B cell (primary cell): ENCODE measurements at places on chromosomes 13 and 19.

DNA sequence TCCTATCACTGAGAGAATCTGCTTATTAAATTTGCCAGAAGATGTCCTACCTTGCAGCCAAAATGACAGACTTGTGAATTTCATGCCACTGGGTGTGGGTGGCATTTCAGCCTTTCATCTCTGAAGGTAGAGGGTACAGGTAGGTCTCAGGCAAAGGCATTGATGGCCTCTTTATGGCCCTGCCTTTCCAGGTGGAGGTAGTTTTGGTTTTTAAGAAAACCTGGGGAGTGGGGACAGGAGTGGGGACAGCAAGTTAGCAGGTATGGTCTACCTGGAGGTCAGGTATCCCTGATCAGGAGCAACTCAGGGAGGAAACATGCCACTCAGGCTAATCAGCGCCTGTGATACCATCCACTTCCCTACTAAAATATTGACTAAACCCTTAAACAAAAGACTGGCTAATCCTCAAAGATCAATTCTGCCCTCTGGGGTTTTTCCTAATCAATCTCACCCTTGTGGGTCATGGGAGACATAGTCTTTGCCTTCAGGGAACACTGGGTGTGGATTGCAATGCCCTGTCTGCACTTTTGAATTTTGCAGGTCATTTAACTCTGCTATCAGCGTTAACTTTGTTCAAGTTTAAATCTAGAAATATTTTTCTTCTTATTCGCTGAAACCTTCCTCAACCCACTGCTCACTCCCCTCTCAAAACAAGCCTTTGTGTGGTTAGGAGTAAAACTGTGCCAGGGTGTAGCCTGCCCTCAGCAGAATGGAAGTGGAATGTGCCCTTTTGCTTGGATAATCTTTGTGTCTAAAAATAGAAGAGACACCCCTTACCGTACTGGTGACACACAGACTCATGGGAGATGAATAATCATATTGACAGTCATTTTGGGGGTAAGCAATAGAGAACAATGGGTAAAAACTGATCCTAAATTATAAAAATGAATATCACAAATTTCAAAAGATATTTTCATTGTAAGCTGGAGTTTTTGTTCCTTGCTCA, 233.7 kb downstream of the COG6 start:
- DNase-seq = no peak

GRCh38 chr13:48923376-48923775, 52.3 kb upstream of the FNDC3A start:
- DNase-seq = no peak

GRCh38 chr19:46321653-46322052, 24.8 kb downstream of the HIF3A start:
- no peak for DNase-seq

GRCh38 chr19:51094696-51095279, 12.1 kb upstream of the KLK14 start:
- peak; percentile 53 for DNase-seq

DNA sequence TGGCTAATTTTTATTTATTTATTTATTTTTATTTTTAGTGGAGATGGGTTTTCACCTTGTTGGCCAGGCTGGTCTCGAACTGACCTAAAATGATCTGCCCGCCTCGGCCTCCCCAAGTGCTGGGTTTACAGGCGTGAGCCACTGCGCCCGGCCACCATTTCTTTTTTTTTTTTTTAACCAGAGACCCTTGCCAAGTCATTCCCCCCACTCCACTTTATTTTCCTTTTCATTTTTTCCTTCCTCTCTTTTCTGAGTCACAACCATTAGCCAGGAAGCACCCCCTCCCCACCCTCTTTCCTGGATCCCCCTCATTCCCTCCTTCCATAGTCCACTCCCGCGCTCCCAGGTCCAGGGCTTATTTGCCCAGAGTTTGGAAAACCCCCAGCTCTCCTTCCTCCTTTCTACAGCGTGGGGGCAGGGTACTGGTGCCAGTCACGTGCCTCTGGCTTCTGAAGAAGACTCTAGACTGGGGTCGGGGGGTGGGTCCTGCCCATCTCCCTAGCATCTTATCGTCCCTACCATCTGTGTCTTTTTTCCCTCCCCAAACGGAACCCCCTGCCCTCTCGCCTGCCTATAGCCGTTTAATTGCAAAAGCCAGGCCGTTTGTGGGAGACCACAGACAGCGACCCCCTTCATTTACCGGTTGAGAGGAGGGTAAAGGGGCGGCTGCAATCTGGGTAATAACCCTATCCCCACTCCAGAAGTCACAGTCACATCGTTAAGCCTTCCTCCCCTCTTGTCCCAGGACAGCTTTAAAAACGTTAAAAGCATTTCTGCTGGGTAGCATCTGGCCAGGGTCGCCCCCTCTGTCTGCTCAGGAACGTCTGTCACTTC, 1.1 kb upstream of the CALR start:
- peak; percentile 67 for DNase-seq

GRCh38 chr19:54390942-54391577, 24.2 kb upstream of the TTYH1 start:
- peak; percentile 85 for DNase-seq

DNA sequence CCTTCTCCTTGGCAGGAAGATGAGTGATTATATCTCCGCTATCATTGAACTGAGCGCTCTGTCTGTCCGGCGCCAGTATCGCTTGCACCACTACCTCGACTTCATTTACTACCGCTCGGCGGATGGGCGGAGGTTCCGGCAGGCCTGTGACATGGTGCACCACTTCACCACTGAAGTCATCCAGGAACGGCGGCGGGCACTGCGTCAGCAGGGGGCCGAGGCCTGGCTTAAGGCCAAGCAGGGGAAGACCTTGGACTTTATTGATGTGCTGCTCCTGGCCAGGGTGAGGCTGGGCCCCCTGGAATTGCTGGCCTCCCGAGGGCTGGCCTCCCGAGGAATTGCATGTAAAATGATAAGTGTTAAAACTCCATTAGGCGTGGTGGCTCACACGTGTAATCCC, 32.1 kb downstream of the CYP4F22 start:
- no peak for DNase-seq

DNA sequence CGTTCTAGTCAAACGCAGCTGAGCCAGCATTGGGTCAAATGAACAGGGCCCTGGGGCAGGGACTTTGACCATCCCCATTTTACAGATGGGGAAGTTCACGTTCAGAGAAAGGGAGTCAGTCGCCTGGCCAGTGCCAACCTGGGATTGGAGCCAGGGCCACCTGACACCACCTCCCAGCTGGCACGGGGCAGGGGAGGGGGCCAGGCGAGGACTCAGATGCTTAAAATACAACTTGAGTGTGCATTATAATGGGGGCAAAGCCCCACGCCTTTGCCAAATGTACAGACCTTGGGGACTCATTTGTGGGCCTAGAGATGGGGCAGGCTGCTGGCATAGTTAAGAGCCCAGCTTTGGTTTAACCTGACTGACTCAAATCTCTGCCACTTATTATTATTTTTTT, 14.6 kb downstream of the PRR12 start:
- no peak for DNase-seq

DNA sequence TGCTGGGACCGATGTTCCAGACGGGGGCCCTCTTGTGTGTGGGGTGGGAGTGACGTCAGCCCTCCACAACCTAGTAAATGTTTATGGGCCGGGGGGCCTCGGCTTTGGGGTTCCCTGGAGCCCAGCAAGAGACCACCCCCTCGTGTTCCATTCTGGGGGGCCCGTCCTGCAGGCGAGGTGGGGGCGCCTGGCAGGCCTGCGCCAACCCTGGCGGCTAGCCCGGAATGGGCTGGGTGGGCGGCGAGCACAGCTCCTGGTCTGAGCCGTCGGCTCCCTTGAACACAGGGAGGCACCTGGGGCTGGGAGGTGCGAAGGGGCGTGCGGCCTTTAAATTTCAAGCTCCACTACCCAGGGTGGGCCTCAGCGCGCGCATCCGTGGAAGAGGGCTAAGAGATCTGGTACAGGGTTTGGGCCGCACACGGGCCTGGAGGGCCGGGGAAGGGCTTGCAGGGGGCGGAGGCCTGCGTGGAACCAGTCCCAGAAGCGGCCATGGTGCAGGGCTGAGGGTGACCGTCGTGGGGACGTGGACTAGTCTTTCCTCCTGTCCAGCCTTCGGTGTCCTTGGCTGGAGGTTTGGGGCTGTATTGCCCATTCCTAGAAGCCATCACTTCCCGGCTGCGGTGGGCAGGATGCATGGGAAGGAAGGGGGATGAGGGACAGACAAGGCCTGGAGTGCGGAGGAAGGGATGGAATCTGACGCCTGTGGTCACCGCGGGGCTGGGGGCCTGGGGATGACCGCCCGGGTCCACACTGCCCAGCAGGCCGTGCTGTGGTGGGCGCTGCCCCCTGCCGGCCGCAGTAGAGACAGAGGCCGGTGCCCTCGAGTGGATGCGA, 11.4 kb downstream of the NDUFA11 start:
- DNase-seq = no peak

GRCh38 chr13:81498969-81499368, 1158.0 kb upstream of the SPRY2 start:
- DNase-seq = no peak

- DNase-seq = no peak
Observed at GRCh38 chr19:55346725-55347441, 7.2 kb downstream of the KMT5C start.

DNA sequence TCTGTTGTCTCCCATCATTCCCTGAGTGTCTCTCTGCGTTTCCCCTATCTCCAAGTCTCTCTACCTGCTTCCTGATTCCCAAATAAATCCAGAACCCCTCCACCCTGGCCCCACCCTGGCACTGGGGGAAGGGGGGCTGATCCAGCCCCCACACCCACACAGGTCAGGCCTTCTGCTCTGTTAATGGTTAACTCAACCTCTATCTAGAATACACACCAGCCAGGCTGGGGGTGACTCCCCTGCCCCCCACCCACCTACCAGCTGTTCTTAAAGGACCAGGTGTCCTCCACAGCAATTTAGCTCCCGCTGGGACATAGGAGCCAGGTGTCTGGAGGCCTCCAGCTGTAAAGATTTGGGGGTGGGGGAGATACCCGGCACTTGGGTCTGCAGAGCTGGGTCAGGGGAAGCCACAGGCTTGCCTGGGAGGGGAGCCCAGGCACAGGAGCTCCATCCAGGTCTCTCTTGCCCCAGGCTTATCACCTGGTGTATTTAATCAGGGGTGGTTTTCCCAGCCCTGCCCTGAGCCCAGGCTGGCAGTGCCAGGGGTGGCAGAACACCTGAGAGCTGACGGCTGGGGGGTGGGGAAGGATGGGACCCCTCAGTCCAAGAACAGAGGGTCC, 3.9 kb downstream of the IRF2BP1 start:
- DNase-seq = no peak

DNA sequence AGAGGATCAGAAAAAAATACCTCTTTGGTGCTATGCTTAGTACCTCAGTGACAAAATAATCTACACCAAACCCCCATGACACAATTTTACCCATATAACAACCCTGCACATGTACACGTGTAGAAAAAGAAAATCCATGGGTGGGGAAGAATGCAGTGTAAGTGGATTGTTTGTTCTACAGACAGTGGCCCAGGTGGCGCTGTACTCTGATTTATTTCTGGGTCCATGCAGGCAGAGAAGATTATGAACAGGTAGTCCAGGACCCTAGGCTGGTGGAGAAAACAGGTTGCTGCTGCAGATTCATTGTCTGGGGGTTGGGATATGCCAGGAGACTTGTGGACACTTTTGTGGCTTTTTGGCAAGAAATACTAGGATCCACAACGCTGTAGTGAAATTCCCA, 9.1 kb downstream of the ZNF100 start:
- no peak for DNase-seq

DNA sequence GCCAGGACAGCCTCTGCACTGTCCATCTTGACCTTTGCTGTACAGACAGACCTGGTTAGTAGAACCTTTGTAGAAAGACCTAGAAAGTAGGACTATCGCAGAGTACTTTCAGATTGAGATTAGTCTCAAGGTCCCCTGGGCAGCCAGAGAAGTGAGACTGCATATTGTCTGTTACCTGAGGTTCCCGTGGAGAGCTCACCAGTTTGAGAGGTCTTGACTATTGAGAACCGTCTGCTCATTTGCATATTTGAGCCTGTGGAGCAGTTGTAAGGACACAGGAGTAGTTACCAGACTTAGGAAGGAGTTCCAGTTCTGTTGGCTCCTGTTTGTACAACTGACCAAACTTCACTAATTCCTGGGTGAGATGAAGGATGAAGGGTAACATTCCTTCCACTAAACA, 66.2 kb downstream of the SPATA13 start:
- no peak for DNase-seq

GRCh38 chr19:57888107-57888559, 704 bp downstream of the ZNF814 start:
- no peak for DNase-seq

DNA sequence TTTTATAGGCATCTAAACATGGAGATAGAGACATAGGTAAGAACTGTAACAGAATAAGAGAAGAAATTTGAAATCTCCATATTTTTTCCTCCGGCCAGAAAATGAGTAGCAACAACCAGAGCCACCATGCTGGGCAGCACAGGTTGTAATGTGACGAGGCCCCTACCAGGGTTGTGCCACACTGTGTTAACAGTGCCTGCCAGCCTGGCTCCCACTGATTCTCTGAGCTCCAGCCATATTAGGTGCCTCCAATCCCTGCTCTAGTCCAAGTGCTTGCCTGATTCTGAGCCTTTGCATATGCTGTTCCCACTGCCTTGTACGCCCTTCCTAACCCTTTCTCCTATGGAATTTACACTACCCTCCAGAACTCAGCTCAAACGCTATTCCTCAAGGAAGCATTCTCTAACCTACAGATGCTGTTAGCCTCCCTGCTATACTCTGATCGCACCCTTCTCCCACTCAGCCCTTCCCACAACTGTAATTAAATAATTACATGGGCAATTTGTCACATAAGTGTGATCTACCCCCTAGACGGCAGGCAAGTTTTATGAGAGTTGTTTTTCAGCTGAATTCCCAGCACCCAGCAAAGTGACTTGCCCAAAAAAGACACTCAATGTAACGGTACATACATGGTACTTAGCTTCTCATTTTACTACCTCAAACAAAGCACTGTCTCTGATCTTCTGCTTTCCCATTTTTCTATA, 37.6 kb upstream of the STARD13 start:
- DNase-seq = no peak

GRCh38 chr19:55247621-55248099, 11.2 kb downstream of the PPP6R1 start:
- no peak for DNase-seq

DNA sequence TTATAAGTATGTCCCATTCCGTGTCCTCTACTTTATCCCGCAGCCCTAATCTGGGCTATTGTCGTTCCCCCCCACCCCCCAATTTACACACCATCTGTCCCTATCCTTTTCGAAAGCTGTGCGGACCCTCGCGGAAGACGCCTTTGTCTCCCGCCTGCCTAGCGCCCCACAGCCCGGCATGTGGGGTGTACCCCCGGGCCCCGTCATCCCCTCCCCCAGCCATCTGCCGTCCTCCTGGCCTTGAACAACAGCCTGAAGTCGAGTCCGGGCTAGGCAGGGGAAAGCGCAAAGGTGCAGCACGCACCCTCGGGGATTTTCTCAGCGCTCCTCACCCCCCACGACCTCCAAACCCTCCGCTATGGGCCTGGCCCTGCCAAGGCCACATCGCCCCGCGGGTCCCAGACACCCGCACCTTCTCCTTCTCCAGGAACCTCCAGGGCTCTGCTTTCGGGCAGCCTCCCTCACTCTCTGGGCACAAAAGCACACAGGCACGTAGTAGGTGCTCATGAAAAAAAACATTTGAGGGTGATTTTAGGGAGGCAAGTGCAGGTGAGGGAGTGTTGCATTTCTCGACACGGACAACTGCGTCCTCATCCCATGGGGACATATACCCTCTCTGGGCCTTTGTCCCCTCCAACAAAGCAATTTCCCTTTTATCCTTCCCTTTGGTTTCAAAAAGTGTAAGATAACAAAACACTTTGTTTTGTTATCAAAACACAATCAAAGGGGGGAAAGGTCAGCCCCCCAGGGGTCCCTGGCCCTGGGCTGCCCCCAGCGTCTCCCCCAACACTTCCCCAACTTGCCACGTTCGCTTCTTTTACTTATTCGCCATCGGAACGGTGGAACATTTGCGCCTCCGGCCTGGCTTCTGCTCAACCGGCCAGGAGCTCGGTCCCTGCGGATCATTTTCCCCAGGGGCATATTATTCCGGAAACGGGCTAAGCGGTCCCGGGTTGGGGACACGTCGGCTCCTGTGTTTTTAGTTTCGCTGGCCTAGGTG, 16.4 kb downstream of the CCDC124 start:
- DNase-seq = peak; percentile 62
